ENCODE measurements at places on chromosomes 7 and 10.
A peak's percentile ranks its signal among the peaks of the same experiment; 100 is the strongest.

DNA sequence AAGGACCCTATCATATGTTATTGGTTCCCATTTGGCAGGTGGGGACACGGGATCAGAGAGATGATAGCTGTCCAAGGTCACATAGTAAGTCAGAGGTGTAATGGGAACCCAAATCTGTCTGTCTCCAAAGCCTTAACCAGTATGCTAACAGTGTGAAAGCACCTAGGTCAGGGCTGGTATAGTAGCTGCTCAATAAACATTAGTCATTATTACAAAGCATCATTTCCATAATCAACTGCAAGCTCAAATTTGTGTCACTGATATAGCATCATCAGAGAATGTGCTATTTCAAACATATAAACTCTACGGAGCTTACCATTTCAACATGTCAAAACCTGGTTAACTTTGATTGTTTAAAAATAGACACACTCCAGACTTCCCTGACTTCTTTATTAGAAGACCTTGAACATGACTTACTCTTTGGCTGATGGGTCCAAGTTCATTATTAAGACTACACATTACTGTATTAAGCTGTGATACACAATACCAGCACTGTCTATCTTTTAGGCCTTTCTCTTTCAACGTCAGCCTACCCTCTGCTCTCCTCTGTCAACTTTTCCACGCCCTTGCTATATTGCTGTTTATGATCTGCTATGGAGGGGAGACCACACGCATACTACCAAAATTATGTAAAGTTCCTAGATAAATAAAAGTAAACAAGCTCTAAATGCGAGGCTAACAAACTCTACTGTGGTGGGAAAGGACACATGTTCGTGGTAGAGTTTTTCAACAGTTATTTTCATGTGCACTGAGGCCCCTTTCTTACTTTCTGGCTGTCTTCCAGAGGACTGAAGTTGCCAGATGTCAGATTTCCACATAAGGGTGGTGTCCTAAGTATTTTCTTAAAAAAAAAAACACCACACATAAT, 33.6 kb downstream of the DNMBP start:
- peak; percentile 81 for DNase-seq

- no peak for DNase-seq
Measured at GRCh38 chr10:79189181-79189580, 120.4 kb downstream of the ZMIZ1 start.

DNA sequence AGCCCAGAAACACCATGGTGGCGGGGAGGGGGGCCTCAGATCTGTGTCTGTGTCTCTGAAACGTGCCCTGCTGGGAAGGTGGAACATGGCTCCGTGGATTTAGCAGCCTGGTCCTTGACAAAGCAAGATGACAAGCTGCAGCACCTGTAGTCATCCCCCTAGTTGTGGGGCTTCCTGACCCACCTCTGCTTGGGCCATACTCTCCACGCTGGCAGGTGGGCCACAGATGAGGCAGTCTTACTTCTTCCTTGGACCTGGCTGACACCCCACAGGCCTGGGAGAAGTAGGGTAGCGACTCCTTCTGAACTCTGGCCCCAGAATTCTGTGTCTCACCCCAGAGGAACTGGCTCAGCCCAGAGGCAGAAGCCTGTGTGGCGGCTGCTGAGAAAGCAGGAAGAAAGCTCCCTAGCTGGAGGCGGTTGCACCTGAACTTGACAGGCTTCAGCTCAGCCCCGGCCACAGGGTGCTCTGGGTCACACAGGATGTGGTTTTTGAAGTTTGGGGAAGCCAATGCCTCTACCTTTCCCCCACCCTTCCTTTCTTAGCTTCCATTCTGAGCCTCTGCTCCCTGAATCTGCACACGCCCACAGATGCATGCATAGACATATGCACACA, 113.9 kb downstream of the ABLIM1 start:
- no peak for DNase-seq

GRCh38 chr10:90857635-90858460, at the start of gene HTR7:
Gene HTR7, minus strand, starts transcription at chr10:90858039. Its CDS starts 368 bp downstream, at chr10:90857671.
- DNase-seq, result peak; percentile 58

DNA sequence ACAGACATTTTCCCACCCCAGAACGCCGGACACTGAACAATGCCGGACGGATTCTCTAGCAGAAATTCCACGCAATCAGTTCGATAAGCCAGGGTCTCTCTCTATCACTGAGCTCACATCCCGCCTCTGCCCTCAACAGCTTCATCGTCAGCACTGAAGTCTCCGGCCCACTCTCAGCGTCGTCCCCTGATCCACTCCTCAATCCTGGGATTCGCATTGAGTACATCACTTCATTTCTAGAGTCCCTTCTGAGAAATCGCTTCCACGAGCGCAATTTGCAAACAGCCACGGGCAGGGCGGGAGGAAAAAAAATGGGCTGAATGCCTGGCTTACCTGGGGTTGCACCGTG, 365 bp downstream of the YME1L1 start:
- no peak for DNase-seq
